Hindlimb muscle (tissue), 1 donor: ENCODE measurements at places on chromosomes 1 and 21.

DNA sequence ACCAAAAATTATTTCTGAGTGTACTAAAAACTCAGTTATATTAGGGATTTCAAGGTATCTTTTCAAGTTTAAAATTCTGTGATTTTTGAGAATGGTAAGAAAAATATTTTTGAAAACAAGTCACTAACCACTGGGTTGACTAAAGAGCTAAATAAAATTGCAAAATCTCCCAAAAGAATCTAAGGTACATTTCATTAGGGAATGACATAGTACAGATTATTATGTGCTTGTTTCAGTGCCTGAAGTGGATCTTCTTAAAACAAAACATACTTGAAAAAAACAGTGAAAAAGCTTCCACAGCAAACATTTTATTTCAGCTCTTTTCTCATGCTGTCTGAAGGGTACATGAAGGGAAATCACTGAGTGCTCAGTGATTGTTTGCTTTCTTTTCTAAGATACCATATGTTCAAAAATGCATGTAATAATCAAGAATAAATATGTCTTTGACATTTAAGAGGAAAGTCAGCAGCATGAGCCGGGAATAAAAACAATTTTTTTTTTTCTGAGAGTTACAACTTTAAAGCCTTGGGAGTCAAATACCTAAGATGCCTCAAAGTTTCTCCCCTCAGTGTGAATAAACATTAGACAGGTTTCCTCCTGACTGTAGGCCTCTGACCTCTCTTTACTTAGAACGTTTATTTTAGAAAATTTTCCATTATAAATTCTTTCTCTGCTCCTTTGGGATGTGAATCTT lies 200.7 kb downstream of the KCNT2 start:
- no peak for DNase-seq

DNA sequence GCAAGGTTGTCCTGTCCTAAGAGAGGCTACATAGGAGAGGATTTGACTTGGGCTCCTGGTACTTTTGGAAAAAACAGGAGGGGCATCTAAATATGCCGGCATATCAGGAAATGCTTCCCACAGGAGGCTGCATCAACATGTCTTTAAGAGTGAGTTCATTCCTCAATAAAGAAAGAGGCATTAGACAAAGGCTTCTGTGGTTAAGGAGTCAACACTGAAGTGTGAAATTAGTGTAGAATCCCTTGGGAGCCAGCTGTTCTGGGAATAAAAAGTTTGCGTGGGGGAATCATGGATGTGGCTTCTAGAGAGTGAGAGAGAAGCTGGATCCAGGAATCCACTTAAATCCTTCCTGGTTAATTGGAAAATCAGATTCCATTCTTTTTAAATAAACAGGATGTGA lies 69.5 kb downstream of the DNM3 start:
- no peak for DNase-seq

DNA sequence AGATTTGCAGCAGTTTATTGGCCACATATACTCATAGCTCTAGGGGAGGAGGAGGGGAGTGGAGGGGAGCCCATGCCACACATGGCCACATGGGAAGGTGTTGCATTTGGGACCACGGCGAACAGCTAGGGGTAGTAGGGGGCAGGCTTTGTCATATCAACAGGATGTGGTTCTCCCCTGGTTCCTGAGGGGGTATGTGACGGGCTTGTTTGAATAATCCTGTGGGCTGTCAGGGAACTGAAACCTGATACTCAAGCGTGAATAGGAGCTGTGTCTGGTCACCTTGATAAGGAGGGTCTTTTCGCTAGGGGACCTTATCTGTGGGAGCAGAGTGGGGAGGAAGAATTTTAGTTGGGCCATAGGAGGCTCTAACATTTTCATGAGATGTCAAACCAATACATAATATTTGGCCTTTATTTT lies 264.7 kb downstream of the CTH start:
- DNase-seq: no peak

DNA sequence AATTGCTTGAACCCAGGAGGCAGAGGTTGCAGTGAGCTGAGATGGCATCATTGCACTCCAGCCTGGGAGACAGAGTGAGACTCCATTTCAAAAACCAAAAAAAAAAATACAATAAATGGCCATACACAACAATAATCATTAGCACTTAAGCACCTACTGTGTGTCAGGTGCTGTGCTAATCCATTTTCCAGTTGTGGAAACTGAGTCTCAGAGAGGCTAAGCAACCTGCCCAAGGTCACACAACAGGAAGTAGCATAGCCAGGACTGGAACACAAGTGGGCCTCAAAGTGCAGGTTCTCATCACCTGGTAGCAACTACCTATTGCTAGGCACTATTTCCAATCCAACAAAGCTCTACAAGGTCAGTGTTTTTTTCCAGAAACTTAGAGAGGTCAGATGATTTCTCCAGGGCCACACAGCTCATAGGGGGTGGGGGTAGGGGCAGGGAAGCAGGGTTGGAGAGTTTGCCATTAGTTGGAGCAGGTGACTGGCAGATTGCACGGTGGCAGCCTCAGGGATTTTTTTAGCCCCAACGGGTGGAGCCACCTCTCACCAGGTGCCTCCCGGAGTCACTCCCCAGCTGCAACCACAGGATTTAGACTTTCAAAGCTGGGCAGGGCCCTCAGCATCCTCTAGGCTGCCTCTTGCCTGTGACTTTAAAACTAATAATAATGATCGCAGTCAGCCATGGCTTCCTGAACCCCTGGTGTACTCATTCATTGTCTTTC lies 52.5 kb upstream of the ID3 start:
- DNase-seq: no peak

GRCh38 chr21:21045518-21045917 lies 47.3 kb downstream of the NCAM2 start:
- no peak for DNase-seq

- no peak for DNase-seq
These were observed 225.3 kb upstream of the IRF2BP2 start for GRCh38 chr1:234835239-234835638.

DNA sequence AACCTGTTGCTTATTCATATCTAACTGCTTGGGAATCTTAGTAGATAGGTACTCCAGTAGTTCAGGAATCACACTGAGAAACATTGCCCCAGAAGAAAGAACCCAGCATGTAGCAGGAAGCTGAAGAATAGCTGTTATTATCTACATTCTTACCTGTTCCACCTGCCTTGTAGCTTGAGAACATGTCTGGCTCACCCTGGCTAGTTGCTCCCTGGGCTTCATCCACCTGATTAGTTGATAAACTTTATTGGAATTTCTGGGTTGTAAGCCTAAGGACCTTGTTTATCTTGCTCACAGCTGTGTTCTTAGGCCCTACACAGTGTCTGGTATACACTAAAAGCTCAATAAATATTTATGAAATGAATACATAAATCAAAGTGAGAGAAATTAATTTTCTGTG lies 106.3 kb upstream of the DMRTA2 start:
- no peak for DNase-seq

GRCh38 chr1:153800516-153800915 lies 25.3 kb downstream of the SLC27A3 start:
- no peak for DNase-seq

GRCh38 chr1:25799352-25799934 lies 550 bp upstream of the SELENON start:
- DNase-seq: no peak

DNA sequence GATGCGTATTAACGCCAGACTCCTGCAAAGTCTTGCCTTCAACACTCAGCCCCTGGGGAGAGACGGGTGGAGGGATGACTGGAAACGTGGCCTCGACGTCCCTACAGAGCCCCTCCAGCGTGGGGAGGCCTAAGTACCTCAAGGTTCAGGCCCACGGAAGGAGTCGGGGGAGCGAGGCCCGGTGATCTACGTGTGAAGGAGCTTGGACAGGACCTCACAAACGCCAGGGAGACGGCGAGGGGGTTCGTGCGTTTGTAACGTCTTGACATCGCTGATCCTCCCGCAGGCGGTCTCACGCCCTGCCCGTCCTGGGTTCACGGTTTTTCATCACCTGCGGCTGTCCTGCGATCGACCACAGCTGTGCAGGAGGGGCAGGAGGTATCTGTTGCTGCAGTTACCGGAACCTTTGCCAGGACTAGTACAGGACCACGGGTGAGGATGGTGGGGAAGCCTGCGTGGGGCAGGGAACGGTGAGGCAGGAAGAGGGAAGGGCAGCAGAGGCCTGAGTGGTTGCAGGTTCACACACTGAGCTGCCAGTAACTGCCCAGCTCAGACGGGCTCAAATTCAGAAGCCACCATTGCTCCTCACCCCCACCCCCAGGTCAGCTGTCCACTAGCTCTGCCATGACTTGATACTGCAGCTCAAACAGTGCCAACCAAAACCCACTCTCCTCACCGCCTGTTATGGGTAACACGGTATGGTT lies 889 bp upstream of the CCNL2 start:
- no peak for DNase-seq

DNA sequence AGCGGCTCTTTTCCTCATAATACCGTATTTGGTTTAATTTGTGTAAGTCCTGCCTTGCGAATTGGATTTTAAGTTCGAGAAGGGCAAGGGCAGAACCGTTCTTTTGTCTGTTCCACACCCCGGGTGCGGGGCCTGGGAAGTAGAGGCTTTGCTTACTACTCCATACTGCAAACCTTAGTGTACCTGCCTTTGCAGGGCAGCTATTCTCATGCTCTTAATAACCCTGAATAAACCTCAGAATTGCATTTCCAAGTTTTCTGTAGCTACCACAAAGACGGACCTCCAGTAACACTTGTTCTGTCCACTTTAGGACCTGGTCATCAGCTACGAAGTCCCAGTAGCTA lies 657 bp upstream of the HNRNPU start:
- no peak for DNase-seq

DNA sequence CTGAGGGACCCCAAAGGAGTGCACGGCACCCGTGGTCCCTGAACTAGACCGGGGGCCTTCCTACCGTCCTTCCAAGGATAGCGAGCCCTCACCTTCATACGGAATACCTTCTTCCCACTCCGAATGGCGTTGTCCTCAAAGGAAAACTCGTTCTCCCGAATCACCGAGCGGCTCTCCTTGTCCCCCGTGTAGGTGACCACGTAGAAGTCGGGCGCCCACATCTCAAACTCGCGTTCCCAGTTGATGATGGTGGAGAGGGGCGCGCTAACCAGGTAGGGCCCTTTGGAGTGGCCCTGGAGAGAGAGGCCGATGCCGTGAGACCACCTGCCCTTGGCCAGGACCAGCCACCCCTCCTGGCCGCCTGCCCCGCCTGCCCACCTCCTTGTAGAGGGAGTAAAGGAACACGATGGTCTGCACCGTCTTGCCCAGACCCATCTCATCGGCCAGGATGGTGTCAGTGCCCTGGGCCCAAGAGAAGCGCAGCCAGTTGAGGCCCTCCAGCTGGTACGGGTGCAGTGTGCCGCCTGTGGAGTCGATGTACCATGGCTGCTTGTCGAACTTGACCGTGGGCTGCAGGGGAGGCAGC lies 38.0 kb downstream of the CHD5 start:
- DNase-seq: no peak

DNA sequence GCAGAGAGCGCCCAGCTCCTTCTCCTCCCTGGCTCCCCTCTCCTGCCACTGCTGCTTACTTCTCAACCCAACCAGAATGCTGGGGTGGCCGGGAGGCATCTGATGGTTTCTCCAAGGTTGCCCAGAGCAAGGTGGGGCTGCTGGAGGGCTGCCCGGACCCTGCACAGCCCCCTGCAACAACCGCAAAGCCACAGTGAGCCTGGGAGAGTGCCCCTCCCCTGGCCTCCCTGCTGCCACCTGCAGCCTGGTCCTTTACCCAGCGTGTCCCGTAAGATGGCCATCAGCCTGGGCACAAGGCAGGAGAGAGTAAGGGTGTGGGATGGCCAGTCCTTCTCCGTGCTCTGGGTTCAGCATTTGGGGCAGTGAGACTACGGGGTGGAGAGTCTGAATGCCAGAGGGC lies 17.0 kb downstream of the MX2 start:
- no peak for DNase-seq

GRCh38 chr1:211135342-211135950 lies 1.5 kb upstream of the KCNH1 start:
- DNase-seq: peak; percentile 32

- DNase-seq: no peak
These were observed 34.7 kb upstream of the COL6A2 start for GRCh38 chr21:46063227-46063626.

DNA sequence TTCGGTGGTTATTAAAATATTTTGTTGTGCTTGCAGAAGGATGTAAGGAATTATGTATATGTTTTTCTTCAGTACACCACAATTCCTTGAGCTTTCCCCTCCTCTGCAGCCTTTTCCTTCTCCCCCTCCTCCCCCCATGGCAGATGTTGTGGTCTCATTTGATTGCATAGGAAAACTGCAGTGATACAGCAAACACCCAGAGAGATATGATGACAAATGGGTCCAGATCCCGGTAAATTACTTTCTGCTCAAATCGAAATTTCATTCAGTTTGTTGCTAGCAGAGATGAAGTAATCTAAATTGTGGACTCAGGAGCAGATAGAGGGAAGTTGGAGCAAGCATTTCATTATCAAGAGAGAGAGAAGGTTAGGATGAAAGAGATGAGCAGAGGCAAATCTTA lies 9.9 kb downstream of the LMO4 start:
- no peak for DNase-seq

- peak; percentile 65 for DNase-seq
These were observed 719 bp downstream of the MFAP2 start for GRCh38 chr1:16979475-16980327.

DNA sequence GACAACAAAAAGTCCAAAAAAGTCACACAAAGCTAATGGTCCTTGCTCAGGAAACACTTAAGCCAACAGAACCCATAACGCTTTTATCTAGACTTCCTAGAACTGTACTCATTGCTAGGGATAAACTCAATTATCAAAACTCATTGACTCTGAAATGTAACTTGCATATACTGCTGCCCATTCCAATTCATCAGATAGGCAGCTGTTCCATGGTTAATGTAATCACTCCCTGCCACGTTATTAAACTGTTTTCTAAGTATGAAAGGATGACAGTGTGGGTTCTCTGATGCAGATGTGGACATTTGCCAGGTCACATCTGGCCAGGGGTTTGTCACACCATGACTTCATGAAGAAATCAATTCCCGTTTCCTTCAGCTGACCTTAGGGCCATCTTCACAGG lies 30.3 kb upstream of the DNAJC11 start:
- no peak for DNase-seq

DNA sequence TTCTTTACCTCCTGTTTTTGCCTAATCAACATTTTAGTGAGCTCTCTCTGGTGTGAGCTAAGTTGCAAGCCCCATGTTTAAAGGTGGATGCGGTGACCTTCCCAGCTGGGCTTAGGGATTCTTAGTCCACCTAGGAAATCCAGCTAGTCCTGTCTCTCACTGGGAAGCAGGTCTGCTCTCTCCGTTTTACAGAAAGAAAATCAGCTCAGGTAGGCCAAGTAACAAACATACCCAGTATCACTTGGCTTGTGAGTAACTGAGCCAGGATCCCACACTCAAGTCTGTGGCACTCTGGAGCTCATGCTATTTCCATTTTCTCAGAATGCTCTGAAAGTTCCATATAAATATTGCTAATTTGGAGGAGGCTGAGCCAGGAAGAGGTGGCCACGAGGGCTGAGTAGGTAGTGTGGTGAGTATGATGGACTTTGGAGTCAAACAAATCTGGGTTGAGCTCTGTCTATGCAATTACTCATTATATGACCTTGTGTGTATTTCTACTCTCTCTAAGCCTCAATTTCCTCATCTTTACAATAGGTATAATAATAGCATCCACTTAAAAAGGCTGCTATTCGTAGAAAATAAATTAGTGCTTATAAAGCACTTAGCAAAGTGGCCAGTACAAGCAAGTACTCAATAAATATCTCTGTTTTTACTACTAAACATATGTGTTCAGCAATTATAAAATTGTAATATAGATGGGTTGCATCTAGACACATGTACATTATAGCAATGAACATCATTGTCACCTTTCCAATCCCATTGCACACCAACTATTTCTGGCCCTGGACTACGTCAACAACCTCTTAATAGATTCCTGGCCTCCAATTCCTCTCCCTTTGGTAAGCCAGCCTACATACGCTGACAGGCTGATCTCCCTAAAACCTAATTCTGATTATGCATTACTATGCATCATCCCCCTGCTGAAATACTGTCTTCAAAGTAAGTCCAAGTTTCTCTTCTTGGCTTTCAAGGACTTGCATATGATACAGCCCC lies 32.7 kb upstream of the DHCR24 start:
- DNase-seq: no peak
